ENCODE measurements at places on chromosomes 5 and 9.

GRCh38 chr5:5492087-5492933 lies 69.8 kb downstream of the ICE1 start:
- peak; percentile 78 for DNase-seq

- DNase-seq, result no peak
Observed at GRCh38 chr9:5389109-5389732, 48.5 kb downstream of the PLGRKT start.

DNA sequence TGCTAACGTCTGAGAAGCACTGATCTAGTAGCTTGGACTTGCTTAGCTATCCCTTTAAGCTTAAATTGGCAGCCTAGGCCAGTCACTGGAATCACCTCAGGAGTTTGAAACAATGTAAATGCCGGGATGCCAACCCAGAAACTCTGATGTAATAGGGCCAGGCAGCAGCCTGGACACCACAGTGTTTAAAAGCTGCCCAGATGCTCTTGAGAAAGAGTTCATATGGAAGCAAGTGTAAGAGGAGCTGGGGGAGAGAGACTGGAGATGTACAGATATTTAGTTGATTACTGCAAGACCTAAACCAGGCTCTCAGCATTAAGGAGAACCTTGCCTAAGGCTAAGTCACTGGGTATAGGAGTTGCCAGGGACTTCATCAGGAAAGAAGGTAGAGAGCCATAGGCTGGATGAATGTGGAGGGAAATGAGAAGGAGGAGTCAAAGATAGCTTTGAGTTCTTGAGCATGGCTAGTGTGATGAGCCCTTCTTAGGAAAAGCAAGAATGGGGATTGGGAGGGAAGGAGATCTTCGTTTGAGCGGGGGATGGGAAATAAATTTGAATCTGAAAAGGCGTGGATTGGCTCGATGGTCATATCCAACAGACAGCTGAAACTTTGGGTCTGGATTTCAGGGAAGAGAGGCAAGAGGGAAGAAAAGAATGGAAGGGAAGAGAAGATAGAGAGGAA lies 392.9 kb upstream of the WWC1 start:
- no peak for DNase-seq

- no peak for DNase-seq
Observed at GRCh38 chr5:95729115-95730010, 1.8 kb upstream of the RHOBTB3 start.

DNA sequence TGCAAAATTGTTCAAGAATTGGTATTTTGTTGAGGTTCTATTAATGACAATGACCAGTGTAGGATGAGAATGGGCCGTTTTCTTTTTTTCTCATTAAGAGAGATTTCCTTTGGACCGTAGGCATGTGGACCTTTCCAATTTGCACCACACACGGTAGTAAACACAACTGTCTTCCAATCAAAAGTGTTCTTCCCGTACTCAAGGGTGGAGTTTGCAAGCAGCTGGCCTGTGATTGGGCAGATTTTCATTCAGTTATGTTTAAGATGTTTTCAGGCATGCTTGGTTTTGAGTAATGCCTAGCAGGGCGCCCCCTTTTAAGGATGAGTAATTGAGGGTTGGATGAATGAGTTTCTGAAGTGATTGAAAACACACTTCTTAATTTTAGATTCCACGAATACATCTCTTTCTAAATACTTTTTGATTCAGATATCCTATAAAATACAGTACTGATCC lies 2.5 kb downstream of the KDM3B start:
- peak; percentile 83 for DNase-seq

DNA sequence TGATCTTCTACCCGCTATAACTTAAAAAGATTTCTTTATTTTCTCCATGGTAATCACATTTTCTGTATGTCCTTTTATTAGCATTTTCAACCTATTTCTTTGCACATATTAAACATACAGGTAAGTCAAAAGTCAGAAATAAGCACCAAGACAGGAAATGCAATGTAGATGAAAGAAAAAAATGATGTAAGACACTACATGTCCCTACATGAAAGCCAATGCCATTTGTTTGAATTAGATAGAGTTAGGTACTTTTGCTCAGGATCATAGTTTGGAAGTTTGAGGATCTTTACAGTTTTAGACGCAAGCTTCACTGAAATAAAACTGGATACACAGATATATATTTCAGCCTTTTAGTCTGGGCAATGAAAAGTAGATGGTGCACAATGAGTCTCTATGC lies 453.1 kb upstream of the MEF2C start:
- no peak for DNase-seq

GRCh38 chr9:4167728-4168127 lies 132.1 kb downstream of the GLIS3 start:
- DNase-seq, result no peak

DNA sequence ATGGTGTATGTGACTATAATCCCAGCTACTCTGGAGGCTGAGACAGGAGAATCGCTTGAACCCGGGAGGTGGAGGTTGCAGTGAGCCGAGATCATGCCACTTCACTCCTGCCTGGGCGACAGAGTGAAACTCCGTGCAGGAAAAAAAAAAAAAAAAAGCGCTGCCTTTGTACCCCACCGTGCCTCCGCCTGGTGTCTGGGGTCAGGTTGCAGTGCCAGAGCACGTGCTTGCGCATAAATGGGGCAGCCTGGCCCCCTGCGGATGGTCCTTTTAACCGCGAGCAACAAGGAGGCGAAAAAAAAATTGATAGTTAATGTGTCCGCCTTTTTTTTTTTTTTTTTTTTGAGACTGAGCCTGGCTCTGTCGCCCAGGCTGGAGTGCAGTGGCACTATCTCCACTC lies 6.3 kb upstream of the CCNB1 start:
- no peak for DNase-seq

GRCh38 chr5:5675511-5675910 lies 253.0 kb downstream of the ICE1 start:
- DNase-seq, result no peak

GRCh38 chr5:101943784-101944183 lies 352.3 kb downstream of the SLCO4C1 start:
- no peak for DNase-seq

GRCh38 chr5:74261866-74262265 lies 378.7 kb downstream of the ENC1 start:
- no peak for DNase-seq

- no peak for DNase-seq
Observed at GRCh38 chr5:76224898-76225297, 141.7 kb downstream of the SV2C start.

DNA sequence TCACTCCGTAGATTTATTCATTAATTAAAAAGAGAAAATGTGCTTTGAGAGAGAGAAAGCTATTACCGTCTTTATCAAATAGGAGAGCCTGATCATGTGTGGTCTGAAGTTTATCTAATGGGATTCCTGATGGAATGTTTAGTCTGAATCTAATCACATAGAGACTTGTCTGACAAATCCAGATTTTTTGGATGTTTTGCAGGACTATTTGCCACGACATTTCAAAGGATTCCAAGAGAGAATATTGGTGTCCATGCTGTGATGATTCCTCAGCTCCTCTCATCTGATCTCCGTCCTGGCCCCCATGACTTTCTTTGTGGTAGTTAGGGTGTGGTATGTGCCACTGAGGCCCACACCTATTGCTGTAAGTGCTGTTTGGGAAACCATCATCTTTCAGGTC lies 20.1 kb upstream of the CDKN2B start:
- DNase-seq, result no peak

DNA sequence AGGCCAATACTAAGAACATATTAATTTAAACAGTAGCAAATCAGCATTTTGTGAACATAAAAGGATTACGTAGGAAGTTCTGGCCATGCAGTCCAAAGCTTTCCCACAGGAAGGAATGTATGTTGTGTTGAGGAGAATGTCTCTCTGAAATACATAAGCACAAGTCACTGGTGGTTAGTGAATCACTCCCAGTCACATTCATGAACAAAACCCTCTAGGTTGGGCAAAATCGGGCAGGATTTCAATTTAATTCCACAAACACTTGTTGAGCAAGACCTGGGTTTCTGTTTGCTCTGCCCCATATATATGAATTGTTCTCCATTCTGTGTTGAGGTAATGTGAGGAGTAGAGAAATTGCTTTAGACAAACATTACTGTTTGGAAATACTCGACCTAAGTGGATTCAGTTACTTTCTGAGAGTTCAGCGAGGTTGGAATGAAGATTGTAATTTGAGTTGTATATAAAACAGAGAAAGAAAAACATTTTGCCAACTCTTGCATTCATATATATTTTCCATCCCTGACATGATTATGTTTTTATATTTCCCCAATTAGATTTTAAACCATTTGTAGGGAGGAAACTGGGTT lies 127.6 kb upstream of the RPS23 start:
- DNase-seq, result no peak

- DNase-seq, result no peak
Observed at GRCh38 chr5:113891491-113891890, 378.0 kb downstream of the YTHDC2 start.

- DNase-seq, result no peak
Observed at GRCh38 chr9:34501889-34502425, 20.8 kb downstream of the ENHO start.

DNA sequence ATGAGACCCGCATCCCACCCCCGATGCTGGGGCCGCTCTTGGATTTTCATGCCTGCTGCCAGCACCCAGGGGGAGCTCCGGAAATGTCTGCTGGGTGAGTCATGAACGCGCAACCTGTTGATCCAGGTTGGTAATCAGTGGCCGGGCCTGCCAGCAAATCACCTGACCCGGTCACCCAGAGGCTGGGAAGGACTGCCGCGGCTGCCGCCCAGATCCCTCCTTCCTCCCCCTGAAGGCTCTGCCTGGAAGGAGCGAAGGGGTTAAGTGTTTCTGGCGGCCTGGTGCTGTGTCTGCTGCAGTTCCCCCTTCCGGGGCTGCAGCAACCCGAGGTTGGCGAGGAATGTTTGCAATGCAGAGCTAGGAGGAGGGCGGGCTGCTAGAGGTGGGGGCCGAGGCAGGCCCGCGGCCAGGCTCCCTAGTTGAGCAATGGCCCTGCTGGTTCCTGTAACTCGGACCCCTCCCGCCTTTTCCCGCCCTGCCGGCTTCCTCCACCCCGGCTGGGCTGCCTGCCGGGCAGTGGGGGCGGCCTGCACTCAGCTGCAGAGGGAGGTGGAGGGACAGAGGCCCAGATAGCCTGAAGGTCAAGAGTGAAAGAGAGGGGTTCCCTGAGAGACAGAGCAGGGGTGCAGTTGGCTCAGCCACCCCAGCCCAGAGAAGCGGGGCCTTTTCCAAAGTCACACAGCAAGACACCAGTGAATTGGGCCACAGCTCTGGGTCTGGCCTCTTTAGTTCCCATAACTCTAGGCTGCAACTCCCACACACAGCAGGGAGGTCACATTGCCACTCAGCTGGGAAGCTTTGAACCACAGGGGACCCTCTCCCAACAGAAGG lies 156.3 kb upstream of the IER5L start:
- no peak for DNase-seq

DNA sequence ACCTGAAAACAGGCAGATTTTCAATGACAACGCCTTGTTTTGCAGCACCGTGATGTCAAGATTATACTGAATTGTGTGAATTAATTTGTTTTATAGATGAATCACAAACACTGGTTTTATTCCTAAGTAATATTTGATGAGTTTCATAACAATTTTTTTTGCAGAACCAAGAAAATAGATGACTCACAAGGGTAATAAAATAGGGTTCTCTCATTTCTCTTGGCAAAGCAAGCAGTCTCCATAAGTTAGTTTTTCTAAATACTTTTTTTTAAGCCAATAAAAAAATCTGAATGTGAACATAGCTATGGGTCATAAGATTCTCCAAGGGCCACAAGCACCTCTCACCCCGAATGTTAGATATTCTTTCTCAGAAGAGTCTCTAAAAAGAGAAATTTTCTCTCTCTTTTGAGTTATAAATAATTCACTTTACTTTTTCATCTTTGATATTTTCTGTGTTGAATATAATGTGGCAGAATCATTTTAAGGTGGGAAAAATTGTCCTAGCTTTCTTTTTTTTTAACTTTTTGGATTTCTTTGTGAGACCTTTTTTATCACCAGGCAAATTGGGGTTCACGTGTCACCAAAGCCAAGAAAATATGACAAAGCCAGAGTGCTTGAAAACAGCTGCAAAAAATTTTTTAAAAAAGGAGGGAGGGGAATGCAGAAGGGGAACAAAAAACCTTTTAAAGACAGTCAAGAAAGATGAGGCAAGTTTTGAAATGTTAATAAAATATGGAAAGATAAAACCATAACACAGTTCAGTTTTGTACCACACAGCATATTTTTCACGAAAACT lies 174.6 kb upstream of the DAPK1 start:
- DNase-seq, result no peak

DNA sequence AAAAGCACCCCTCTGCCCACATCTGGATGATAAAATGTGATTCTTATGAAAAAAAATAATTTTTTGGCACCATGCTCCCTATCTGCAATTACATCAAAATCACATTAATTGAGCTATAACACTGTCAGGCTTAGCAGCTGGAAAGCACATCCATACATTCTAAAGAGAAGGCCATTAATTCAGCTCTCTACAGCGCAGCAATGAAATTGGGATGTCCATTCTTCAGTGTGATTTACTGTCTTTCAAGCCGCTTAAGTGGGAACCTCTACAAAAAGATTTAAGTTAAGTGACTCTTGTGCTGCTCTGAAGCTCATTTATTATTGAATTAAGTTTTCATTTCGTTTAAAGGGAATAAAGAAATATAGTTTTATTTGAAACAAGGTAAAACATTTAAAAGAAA lies 171.3 kb downstream of the EBF1 start:
- DNase-seq, result no peak

GRCh38 chr5:93415819-93416218 lies 165.2 kb downstream of the NR2F1-AS1 start:
- no peak for DNase-seq

- DNase-seq, result no peak
Observed at GRCh38 chr5:136084698-136085097, 47.9 kb upstream of the SMAD5 start.

GRCh38 chr5:55836191-55836590 lies 15.0 kb upstream of the IL31RA start:
- DNase-seq, result no peak

DNA sequence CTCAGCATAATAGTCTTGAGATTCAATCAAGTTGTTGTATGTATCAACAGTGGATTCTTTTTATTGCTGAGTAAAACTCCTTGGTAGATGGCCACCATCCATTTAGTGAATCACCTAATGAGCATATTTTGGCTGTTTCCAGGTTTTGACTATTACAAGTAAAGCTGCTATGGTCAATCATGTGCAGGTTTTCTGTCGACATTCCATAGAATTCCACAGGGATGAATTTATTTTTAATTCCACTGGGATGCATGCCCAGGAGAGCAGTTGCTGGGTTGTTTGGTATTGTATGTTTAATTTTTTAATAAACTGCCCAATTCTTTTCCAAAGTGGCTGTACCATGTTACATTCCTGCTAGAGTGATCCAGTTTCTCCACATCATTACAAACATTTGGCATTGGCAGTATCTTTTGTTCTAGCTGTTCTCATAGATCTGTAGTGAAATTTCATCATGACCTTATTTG lies 10.5 kb upstream of the S1PR3 start:
- no peak for DNase-seq

- DNase-seq, result no peak
Observed at GRCh38 chr5:65919773-65920172, 6.6 kb upstream of the ERBIN start.

DNA sequence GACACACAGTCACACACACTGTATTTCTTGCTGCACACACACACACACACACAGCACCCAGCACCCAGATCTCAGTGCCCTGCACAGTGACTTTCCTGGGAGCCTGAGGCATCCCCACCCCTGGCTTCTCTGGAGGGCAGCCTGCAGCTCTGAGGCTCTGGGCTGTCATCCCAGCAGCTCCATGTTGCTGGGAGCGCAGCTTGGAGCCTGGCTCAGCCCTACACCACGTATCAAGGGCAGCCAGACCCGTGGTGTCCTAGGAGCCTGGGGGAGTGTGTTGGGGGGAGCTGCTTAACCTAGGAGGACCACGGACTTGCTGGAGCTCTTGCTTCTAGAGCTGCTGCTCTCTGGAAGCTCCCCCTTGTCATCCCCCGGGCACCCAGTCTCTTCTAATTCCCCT lies 5.2 kb downstream of the IER5L start:
- DNase-seq, result no peak

GRCh38 chr5:113036321-113036720 lies 59.7 kb downstream of the DCP2 start:
- no peak for DNase-seq
